ENCODE measurements at places on chromosomes 13 and 19.

- no peak for DNase-seq
Measured at GRCh38 chr13:21147827-21148226, 28.5 kb downstream of the SKA3 start.

DNA sequence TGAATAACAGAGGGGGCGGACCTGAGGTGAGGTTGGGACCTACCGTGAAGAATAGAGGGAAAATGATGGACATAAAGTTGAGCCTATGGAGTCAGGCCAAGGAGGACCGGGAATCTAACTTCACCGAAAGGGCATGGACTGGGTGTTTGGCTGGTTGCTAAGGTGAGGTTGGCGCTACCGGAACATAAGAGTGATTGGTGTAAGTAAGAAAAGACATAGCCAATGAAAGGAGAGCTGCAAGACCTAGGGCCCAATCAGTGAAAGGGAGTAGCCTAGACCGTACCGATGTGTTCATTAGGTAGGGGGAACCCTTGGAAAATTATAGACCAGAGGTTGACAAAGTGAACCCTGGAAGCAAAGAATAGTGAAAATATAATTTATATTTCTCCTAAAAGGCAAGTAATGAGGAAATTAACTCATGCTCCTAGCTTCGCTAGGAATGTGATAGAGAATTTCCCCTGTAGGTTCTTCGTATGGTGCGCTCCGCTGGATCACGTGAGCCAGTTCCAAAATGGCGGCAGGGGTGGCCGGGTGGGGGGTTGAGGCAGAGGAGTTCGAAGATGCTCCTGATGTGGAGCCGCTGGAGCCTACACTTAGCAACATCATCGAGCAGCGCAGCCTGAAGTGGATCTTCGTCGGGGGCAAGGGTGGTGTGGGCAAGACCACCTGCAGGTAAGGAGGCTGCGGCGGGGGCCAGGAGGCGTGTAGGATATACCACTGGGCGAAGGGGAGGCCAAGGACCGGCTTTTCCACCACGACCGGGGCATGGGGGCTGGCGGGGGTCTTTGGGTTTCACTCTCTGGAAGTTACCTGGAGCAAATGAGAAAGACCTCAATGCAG lies at the start of gene GET3:
GET3 (plus strand) TSS at position 503 of the 840 bp plus-strand sequence; CDS start at position 512, 9 bp downstream.
- peak; percentile 100 for DNase-seq

- no peak for DNase-seq
Measured at GRCh38 chr13:59770451-59770850, 393.3 kb downstream of the DIAPH3 start.

DNA sequence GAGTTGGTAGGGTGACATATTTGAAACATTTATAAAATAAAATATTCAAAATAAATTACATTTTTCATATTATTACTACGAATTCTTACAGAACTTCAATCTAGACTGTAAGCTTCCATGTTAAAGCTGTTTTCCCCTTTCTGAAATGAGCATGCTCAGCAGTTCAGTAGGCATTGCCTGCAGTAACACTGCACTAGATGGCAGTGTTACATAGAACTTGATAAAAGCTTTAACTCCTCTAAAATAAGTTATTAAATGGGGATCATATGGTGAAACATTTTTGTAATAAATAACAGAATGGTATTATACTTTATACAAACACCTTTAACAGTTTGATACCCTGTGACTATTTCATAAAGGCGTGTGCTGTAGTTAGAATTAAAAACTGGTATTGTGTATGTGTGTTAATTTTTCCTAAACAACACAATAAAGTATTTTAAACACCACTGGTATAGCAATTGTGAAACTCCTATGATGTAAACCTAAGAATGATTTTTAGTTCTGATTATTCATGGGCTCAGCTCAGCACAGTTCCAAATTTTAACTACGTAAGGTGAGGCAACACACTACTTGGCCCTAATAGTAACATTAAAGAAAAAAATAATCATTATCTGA lies 11.6 kb upstream of the GPR18 start:
- peak; percentile 66 for DNase-seq

DNA sequence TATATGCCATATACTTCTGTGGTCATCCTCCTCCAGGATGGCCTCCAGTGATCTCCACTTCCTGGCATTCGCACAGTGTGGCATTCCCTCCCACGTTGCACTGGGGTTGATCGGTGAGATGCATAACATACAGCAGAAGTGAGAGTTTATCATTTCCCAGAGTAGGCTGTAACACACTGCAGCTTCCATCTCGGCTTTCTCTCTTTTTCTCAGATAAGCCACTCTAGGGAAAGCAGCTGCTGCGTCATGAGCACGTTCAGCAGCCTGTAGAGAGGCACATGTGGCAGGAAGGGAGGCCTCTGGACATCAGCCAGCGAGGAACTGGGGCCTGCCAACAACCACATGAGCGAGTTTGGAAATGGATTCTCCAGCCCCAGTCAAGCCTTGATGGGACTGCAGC lies 807.1 kb downstream of the DIAPH3 start:
- no peak for DNase-seq

GRCh38 chr13:83344518-83344917 lies 537.8 kb downstream of the SLITRK1 start:
- no peak for DNase-seq

- no peak for DNase-seq
Measured at GRCh38 chr13:36829753-36830152, 10.7 kb downstream of the RFXAP start.

GRCh38 chr19:16463991-16464575 lies 7.7 kb downstream of the EPS15L1 start:
- DNase-seq = no peak

- DNase-seq = no peak
Measured at GRCh38 chr13:41306271-41307145, 4.6 kb upstream of the NAA16 start.

GRCh38 chr13:42021851-42022250 lies 26.6 kb upstream of the DGKH start:
- no peak for DNase-seq

DNA sequence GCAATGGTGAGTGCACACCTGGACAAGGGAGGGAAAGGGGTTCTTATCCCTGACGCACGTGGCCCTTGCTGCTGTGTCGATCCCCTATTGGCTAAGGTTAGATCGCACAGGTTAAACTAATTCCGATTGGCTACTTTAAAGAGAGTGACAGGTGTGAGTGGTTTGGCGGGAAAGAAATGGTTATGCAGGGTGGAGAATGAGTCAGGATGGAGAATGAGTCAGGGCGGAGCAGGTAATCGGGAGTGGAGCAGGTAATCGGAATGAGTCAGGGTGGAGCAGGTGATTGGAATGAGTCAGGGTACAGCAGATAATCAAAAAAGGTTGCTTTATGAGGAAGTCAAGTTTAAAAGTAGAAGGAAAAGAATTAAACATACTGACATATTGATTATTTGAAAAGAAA lies 24.4 kb upstream of the SIAH3 start:
- no peak for DNase-seq

- peak; percentile 97 for DNase-seq
Measured at GRCh38 chr13:23898101-23898500, 799 bp upstream of the C1QTNF9B start.

DNA sequence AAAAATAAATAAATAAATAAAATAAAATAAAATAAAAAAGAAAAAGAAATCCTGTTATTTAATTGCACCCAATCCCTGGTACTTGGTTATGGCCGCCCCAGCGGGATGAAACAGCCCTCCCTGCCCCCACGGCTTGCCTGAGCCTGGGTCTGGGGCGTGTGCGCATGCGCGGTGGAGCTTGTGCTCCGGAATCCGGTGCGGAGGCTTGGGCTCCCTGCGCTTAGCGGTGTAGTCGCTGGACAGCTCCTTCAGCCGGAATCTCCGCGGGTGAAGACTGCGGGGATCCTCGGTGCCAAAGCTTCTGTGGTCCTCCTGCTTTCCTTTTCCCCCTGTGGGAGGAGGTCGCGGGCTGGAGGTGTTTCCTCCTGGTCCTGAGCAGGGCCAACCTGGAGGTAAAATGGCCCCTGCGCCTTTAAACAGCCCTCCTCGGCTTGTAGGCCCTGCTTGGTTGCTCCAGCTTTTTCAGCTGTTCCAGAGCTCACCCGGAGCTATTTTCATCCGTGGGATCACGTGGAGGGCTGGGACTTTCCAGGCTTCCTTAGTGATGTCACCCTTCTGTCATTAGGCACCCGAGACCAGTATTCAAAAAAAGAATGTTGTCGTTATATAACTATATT lies at the start of gene PLA2G4C:
PLA2G4C (minus strand) TSS at position 468 of the 617 bp plus-strand sequence. CDS start 4,288 bp downstream, outside the sequence.
- DNase-seq = peak; percentile 86

DNA sequence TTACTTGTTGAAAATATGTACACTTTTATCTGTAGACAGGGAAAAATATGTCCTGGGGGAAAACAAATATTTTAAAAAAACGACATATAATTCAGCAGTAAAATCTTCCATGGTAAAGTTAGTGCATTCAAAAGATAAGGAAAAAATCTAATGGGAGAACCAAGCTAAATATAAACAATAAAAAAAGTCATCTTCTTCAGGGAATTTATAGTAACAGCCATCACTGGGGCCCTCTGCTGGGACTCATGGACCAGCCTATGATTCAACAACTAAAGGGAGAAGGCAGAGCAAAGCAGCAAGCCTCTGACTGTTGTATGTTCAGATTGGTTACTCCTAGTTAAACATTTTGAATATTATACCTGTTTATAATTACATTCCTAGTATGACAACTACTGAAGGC lies 93.0 kb downstream of the ITGBL1 start:
- DNase-seq = peak; percentile 26

GRCh38 chr13:103531278-103531677 lies 465.1 kb upstream of the SLC10A2 start:
- no peak for DNase-seq

GRCh38 chr13:66459143-66459542 lies 771.0 kb downstream of the PCDH9 start:
- DNase-seq = no peak

GRCh38 chr19:288911-289310 lies 2.3 kb downstream of the PLPP2 start:
- DNase-seq = no peak

DNA sequence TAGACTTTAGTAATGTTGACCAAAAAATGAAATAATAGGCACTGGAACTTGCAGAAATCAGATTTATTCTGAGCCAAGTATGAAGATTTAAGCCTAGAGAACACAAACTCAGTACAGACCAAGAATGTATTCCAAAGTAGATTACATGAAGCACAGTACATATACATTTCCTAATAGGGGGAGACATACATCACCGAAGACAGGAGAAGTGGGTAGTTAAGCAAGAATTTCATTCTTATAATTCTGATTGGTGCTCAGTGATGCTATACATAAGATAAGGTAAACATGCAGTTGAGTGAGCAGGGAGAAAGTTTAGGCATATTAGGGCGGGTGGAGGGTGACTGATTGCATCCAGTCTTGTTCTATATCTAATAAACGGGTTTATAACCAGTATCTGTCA lies 2218.8 kb downstream of the PCDH9 start:
- DNase-seq = no peak

DNA sequence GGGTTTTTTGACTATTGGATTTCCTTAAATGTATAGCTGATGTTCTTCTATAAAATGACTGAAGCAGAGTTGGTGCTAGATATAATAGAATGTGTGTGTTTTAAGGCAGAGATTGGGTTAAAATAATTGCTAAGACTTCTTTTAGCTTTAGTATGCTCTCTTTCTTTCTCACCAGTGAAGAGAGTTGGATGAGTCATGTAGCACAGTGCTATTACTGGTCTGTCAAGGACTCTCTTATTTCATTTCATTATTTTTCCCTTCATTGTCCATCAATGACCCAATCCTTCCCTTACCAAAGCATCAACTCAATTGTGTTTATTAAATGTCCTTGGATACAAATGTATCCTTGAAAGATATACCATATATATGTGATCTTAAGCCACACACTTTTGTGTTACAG lies 268.9 kb downstream of the IRS2 start:
- no peak for DNase-seq

GRCh38 chr13:73759434-73759833 lies 374.8 kb downstream of the KLF12 start:
- no peak for DNase-seq

DNA sequence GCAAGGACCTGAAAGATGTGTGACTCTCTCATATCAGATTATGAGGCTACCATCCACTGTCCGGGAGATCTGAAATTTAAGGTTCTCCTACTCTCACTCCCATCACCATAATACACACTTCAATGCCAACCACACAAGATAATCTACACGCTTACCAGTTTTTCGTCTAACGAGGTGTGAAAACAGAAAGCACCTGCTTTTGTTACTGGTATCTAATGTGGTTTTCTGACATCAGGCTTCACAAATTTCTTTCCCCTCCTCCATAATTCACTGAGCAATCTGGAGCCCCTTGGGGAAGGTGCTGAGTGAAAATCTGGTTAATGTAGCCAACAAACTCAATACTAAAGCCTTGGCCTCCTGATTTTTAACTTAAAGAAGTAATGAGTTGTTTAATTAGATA lies 10.1 kb upstream of the LRCH1 start:
- no peak for DNase-seq

- no peak for DNase-seq
Measured at GRCh38 chr19:33220735-33221134, 4.9 kb downstream of the SLC7A10 start.

GRCh38 chr13:57991041-57991440 lies 359.5 kb downstream of the PCDH17 start:
- DNase-seq = no peak

- no peak for DNase-seq
Measured at GRCh38 chr19:29029268-29029958, 183.5 kb downstream of the UQCRFS1 start.

DNA sequence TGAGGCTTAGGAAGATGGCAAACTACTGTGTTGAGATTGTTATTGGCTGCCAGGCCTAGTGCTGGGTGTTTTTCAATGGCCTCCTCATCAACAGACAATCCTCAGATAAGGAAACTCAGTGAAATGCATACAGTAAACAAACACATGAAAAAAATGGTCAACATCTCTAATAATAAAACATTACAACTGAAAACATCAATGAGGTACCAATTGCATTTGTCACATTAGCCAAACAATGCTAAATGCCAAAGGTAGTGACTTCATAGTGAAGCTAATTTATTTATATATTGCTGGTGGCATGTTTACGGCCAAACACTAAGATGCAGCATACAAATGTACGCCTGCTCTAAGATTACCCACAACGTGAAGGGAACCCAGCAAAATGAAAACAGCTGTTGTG lies 224.0 kb upstream of the UBL3 start:
- DNase-seq = no peak

DNA sequence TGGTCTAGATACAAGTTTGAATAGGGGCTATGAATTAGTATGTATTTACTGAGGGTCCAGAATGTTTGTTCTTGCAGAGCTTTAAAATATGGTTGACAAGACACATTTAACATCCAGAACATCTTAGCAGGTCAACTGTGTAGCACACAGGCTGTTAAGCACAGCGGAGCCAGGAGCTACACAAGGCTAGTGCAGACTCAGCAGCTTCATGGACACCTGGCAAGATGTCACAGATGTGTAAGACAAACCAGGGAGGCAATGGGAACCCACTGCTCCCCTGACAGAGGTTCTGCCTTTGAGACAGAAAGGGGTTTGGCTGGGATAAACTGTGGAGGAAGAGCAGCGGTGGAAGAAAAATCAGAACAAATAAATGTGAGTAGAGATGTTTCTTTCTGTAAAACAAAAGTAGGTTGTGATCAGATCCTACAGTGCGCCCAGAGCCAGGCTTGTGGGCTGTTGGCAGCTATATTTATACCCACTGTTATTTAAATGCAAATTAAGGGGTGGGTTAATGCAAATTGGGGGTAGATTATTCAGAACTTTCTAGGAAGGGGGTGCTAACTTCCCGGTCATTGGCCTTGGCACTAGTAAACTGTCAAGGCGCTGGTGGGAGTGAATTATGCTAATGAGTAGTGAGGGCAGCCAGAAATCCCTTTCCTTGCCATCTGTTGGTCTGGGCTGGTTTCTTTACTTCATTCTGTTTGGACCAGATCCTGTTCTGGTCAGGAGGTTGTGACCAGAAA lies 33.0 kb downstream of the MIPEP start:
- no peak for DNase-seq

Data from HCEC 1CT (cell line).